ENCODE measurements at places on chromosomes 5 and 9. TPM values are rescaled to one million over a fixed set of nuclear protein-coding genes. Genes with fewer than 3 reads are reported as not detected.

GRCh38 chr9:35827486-35827885 lies 1.0 kb downstream of the FAM221B start:
- DNase-seq: no peak

- no peak for DNase-seq
Observed at GRCh38 chr5:43193181-43193893, 1.3 kb downstream of the NIM1K start.

- DNase-seq: no peak
Observed at GRCh38 chr9:79006546-79006945, 565.2 kb upstream of the TLE4 start.

DNA sequence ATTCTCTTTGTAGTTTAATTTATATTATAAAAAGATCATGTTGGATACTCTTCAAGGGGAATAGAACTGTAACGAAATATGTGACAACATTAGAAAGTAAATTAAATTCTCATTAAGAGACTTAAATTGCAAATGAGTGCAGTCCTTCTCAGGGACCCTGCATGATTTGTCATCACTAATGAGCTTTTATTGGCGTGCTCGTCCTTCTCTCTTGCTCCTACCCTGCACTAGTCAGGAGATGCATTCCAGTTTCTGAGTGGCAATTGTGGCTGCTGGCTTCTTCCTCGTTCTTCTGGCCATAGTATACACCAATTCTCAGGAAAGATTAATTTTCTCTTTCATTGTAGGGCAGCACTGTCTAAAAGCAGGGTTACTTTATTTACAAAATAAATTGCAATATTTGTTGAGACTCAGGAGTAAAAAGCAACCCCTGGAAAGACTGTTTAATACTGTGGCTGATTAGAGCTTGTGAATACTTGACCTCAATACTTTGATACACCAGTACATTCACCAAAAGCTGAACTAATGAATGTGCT lies 376.3 kb upstream of the CHD1 start:
- no peak for DNase-seq

- no peak for DNase-seq
Observed at GRCh38 chr9:124008303-124008693, 3.3 kb upstream of the LHX2 start.

GRCh38 chr5:169421677-169422076 lies 120.7 kb upstream of the SLIT3 start:
- DNase-seq: no peak

- DNase-seq: no peak
Observed at GRCh38 chr9:118367383-118367782, 663.2 kb downstream of the TLR4 start.

- no peak for DNase-seq
Observed at GRCh38 chr5:59554501-59554900, 339.0 kb downstream of the PDE4D start.

- no peak for DNase-seq
Observed at GRCh38 chr9:137946993-137947392, 69.4 kb downstream of the CACNA1B start.

- no peak for DNase-seq
Observed at GRCh38 chr9:74887981-74888370, 255 bp upstream of the TRPM6 start.

DNA sequence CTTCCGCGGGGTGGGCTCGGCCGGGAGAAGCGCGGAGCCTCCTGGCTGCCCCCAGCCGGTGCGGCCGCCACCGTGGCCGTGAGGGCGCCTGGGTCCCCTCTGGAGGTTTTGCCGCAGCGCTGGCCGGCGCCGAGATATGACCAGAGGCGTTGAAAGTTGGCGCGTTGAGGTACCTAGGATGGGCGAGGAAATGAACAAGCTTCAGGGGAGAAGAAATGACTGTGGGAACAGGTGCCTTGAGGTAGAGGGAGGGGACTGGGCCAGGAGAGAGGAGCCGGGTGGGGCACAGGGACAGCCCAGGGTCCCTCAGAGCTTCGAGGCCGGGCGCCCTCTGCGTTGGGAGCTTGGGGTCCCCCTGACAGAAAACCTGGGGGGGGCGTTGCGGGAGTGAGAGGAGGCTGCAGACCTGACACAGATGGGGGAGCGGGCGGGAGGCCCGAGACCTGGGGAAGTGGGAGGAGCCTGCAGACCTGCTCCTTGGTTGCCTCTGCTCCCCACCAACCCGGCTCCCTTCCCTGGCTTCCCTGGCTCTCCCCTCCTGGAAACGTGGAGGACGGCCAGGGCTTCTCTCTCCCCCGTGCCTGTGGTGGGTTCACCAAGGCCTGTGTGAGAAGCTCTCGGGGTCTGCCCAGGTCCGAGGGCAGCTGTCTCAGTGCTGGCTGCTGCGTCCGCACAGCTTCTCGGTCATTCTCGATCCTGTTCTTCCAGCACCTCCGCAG lies 14.2 kb downstream of the RABL6 start:
- no peak for DNase-seq

- no peak for DNase-seq
Observed at GRCh38 chr9:26559506-26559905, 333.1 kb downstream of the CAAP1 start.

DNA sequence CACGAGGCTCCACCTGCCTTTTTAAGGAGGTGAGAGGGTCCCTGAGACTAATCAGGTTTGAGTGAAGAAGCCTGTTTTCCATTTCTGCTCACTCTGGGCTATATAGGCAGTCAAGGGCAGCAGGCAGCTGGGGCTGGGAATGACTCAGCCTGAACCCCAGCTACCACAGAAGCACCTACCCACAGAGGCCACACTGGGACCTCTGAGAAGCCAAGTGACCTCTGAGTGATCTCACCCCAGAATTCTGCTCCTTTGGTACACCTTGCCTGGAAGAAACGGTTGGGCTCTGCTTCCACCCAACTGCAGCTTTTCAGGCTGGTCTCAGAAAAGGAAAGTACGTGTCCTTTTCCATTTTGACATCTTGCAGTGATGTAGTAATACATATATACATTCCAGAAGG lies 6.8 kb downstream of the FAM219A start:
- DNase-seq: no peak

DNA sequence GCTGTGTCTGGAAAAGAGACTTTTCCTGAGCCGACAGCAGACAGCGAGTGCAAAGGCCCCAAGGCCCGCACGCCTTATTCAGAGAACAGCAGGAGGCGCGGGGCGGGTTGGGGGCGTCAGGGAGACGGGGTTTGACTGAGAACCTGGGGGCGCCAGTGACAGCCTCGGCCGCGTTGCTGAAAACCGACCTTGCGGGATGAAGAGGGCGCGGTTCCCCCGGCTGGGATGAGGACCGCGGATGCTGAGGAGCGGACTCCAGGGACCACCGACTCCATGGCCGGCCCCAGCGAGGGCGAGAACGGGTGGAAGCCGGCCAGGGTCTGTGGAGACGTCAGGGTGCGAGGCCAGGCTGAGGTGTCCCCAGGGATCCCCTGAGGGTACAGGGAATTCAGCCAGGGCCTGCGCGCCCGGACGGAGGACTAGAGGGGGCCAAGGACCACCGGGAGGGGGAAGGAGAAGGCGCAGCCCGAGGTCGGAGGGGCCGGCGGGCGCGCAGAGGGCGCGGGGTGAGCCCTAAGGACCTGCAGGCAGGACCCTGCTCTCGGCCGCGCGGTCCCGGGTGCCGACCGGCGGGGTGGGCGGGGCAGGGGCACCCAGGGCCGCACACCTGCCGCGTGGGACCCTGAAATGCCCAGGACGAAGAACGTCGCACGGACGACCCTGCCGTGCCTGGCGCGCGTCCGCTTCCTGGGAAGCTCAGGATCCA lies 837 bp upstream of the AHRR start:
- DNase-seq: no peak

DNA sequence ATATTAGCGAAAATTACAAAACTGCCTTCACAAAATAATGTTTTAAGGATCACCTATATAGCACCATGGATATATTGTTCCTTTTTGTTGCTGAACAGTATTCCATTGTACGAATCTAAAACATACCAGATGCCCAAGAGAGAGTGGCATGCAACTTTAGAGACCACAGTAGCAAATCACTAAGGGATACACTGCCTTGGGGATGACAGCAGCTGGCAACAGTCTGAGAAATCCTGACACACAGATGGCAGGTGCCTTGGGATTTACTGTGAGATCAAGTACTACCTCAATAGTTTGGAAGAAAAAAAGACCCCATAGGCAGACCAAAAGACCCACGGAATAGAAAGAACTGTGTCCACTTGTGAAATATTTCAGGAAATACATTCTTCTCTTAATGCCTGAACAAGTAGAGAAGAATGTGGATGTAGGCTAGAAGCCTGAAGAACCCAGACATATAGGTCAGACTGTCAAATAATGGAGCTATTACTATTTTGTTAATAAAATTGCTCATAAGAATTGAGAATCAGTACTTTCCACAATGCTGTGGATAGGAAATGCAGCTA lies 53.4 kb downstream of the PLPP1 start:
- no peak for DNase-seq

- peak; percentile 83 for DNase-seq
Observed at GRCh38 chr9:98867429-98868168, 60.1 kb downstream of the GALNT12 start.

- no peak for DNase-seq
Observed at GRCh38 chr5:11547140-11547539, 357.1 kb downstream of the CTNND2 start.

GRCh38 chr5:106730912-106731311 lies 939.8 kb downstream of the EFNA5 start:
- DNase-seq: no peak

GRCh38 chr5:16922430-16922829 lies 13.7 kb downstream of the MYO10 start:
- DNase-seq: no peak

DNA sequence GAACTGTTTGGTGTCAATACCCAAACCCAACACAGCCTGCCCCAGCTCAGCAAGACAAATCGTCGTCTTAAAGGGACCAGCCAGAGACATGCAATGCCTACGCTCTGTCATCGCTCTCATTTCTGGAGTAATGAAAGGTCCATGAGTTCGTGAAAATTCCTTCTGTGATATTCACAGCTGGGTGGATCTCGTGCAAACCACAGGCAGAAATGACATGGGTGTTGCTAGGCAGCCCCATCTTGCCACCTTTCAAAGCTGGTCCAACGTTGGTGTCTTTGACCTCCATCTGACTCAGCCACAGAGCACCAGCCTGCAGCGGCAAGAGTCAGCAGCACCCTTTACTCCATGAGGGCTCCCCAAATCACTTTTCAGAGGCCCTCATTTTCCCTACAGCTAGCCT lies 215.3 kb downstream of the SLIT3 start:
- no peak for DNase-seq

DNA sequence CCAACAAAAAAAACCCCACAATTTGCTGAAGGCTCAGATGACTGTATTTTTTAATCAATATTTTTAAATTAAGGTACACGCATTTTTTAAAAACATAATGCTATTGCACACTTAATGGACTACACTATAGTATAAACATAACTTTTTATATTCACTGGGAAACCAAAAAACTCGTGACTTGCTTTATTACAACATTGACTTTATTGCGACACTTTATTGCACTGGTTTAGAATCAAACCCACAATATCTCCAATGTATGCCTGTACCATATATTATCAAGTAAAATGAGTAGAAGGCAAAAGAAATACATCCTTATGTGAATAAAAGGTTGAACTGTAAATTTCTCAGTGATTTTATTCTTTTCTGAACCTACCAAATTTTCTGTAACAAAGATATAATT lies 53.7 kb downstream of the RICTOR start:
- no peak for DNase-seq

The NXNL2 gene
- 0.30 TPM for total RNA-seq

The PAPPA gene
- 0.69 TPM for total RNA-seq

The GFRA3 gene
- total RNA-seq: 0.82 TPM

The IRGM gene
- not detected for total RNA-seq

The MEGF10 gene
- 0.47 TPM for total RNA-seq

The ELAVL2 gene
- 0.08 TPM for total RNA-seq

The PRDM9 gene
- not detected for total RNA-seq

The ARID3C gene
- not detected for total RNA-seq

The OR5C1 gene
- total RNA-seq: not detected

The HRCT1 gene
- 6.2 TPM for total RNA-seq

The SLC1A1 gene
- total RNA-seq: 3.1 TPM

The CCNI2 gene
- total RNA-seq: 0.08 TPM

The NPR3 gene
- total RNA-seq: 81.0 TPM

The ABO gene
- 2.3 TPM for total RNA-seq

The PCDH1 gene
- 16.1 TPM for total RNA-seq

The CXCL14 gene
- 0.49 TPM for total RNA-seq

The FAM221B gene
- total RNA-seq: not detected

The OR1J2 gene
- total RNA-seq: not detected

The SYK gene
- total RNA-seq: 5.4 TPM

The SHC3 gene
- 0.96 TPM for total RNA-seq

The PCDHA2 gene
- total RNA-seq: not detected

The TRMT10B gene
- total RNA-seq: 4.5 TPM

The SH3GL2 gene
- total RNA-seq: 7.3 TPM

Measured in left ventricle myocardium inferior (tissue), 1 donor.